ENCODE measurements at places on chromosomes 1 and 21. TPM values are rescaled to one million over a fixed set of nuclear protein-coding genes. Genes with fewer than 3 reads are reported as not detected.

TMEM52 gene
- polyA plus RNA-seq: 0.40 TPM

CFHR3 gene
- polyA plus RNA-seq: not detected

SPRR2A gene
- not detected for polyA plus RNA-seq

IL12RB2 gene
- polyA plus RNA-seq: not detected

CIART gene
- 7.0 TPM for polyA plus RNA-seq

CZIB gene
- 76.6 TPM for polyA plus RNA-seq

Data from GM23248 (cell line).